ENCODE measurements at places on chromosomes 13 and 19.

DNA sequence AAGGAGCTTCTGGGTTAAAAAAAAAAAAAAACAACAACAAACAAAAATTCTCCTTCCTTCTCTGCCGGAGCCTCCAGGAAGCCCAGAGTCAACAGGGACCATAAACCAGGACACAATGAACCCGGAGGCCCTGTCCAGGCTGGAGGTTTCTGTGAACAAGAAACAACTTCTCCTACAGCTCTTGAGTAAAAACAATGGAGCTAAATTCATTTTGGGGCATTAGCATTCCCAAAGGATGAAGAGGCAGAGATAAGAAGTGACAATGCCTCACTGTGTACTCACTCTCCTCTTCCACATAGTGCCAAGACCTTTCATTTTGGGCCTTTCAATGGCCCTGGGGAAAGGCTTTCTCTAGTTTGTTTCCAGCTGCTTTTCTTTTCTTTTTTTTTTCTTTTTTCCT, 9.0 kb downstream of the RHPN2 start:
- DNase-seq = no peak

GRCh38 chr19:53782698-53783097, 41.4 kb downstream of the NLRP12 start:
- no peak for DNase-seq

DNA sequence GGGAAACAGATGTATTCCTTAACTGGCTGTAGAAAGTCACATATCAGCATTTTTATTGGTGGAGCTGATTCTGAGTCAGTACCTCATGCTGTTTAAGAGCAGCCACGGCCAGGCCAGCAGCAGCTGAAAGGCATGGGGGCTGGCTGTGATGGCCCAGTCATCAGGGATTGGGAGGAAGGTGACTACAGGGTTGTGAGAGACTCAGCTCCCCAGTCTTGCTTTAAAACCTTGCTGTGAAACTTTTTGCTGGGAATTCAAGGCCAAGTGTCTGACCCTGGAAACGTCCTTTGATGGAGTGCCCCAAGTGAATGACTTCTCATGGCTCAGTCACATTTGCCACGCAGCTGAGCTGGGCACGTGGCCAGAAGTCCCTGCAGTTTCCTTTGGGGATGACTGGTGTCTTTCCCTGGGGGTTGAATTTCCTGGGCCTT, 39.1 kb upstream of the RNF113B start:
- no peak for DNase-seq

GRCh38 chr19:3024870-3025548, 4.1 kb downstream of the TLE2 start:
- no peak for DNase-seq

DNA sequence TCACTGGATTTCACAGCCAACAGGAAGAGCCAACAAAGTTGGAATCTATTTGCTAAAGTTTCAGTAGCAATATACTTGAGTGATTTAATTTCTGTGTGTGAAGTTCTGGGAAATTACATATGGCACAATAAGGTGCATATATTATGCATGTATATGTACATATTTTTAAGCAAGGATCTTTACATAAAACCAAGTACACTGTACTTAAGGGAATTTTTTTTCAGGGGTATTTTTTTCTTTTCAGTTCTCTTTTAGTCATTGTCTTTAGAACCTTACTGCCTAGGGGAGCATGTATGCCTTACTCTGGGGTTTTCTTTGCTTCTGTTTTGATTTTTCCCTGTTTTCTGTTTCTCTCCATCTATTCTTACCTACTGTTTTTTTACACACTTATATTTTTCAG, 7.4 kb downstream of the RAP2A start:
- DNase-seq = no peak
